ENCODE measurements at places on chromosomes 7 and 10.

DNA sequence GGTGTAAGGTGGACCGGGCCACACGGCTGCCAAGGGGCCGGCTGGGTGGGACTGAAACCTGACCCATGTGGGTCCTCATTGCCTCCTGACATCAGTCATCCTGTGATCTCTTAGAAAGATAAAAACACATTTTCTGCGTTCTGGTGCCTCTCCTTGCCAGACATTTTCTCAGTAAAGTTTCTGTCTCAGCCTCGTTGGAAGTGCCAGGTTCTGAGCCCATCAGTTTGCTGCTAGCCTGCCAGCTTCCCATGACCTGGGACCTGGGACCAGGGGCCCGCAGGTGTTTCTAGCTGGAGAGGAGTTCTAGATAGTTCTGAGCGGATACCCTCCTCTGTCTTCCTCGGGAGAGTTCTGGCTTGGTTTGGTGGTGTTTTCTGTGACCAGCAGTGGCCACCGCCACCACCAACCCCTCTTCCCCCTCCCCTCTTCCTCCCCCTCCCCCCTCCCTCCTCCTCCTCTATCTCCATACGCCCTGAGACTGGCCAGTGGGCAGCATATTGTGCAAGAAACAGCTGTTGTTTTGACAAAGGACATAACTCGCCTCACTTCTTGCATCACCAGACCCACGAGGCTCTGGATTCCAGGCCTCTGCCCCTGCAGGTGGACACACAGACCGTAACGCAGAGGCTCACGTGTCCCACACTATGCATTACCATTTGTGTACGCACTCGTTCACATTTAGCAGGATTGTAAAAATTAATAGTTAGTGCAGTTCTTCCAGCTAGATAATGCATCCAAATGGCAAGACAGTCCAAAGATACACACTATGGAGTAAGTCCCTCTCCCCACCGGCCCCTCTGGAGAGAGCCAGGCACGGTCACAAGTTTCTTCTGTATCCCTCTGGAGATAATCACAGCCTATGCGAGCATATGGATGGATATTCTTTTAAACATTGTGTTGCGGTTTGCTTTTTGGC is 94.6 kb downstream of the CUX1 start:
- peak; percentile 60 for DNase-seq

GRCh38 chr10:72174297-72174662 is 41.5 kb upstream of the ANAPC16 start:
- no peak for DNase-seq

DNA sequence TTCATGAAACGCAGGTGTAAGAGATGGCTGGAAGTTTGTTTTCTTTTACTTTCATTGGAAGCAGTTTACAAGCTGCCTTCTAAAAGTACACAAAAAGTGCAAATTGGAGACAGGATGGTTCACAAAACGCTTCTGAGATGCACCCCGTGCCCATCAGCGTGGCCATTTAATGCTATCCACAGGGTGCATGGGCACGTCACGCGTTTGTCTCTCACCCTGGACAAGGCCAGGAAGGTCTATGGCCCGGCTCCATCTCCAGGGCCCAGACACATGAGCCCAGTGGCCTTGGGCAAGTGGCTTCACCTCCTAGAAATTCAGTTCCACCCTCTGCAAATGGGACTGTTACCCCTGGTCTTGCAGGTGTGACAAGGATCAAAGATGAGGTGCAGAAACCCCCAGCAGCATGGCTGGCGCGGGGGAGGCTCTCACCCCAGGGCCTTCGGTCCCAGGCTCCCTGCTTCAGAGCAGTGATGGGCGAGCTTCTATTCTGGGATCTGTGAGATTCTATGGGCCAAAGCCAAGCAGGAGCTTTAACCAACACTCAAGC is 60.8 kb upstream of the EBF3 start:
- DNase-seq: no peak

DNA sequence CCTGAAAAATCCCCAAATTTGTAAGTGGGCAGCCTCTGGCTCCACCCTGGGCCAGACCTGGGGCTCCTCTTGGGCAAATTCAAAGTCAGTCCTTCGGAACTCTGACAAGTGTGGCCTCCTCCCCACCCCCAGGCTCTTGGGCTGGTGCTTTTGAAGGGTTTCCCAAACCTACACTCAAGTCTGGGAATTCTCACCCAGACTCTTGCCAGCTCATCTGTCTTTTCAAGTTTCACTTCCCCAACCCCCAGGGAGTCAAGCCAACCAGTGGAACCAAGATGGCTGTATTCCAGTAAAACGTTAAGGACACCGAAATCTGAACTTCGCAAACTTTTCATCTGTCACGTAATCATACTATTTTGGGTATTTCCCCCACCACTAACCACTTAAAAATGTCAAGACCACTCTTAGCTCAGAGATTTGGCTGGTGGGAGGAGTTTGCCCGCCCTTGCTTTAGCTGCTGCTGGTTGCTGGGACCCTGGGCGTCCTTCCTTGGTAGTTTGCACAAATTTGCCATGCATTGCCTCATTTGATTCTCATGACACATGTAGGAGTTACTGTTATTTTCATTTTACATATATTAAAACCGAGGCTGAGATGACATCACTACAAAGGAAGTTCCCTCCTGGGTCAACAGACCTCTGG is 1.7 kb upstream of the MYO1G start:
- DNase-seq: peak; percentile 99

- peak; percentile 79 for DNase-seq
Measured at GRCh38 chr7:131265227-131265626, 62.4 kb upstream of the MKLN1 start.

- DNase-seq: no peak
Measured at GRCh38 chr7:111174510-111174909, 83.6 kb downstream of the LRRN3 start.

- no peak for DNase-seq
Measured at GRCh38 chr7:40720416-40720815, 585.6 kb downstream of the SUGCT start.

DNA sequence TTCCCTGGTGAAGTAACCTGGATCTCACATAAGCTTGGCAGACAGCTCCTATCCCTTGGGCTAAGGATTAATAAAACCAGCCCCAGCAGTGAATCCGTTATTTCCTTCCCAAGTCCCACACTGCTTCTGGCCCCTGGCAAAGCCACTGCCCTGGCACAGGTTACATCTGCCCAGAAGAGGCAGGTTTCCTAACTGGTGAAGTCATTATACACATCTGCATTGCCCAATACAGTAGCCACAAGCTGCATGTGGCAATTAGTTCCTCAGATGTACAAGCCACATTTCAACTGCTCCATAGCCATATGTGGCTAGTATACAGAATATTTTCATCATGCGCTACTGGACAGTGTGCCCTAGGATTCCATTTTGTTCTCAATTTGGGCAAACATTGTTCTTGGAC is 273.0 kb downstream of the GRM8 start:
- DNase-seq: no peak

- DNase-seq: no peak
Measured at GRCh38 chr10:43234471-43235041, 32.3 kb downstream of the RASGEF1A start.

- DNase-seq: no peak
Measured at GRCh38 chr10:101216207-101217043, 12.8 kb downstream of the LBX1 start.

DNA sequence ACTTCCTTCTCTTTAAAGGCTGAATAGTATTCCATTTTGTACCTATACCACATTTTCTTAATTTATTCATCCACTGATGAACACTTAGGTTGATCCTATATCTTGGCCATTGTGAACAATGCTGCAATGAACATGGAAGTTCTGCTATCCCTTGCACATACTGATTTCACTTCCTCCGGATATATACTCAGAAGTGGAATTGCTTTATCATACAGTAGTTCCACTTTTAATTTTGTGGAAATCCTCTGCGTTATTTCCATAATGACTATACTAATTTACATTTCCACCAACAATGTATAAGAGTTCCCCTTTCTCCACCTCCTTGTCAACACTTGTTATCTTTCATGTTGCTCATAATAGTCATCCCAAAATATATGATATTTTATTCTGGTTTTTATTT is 312.6 kb downstream of the PLXDC2 start:
- peak; percentile 85 for DNase-seq

DNA sequence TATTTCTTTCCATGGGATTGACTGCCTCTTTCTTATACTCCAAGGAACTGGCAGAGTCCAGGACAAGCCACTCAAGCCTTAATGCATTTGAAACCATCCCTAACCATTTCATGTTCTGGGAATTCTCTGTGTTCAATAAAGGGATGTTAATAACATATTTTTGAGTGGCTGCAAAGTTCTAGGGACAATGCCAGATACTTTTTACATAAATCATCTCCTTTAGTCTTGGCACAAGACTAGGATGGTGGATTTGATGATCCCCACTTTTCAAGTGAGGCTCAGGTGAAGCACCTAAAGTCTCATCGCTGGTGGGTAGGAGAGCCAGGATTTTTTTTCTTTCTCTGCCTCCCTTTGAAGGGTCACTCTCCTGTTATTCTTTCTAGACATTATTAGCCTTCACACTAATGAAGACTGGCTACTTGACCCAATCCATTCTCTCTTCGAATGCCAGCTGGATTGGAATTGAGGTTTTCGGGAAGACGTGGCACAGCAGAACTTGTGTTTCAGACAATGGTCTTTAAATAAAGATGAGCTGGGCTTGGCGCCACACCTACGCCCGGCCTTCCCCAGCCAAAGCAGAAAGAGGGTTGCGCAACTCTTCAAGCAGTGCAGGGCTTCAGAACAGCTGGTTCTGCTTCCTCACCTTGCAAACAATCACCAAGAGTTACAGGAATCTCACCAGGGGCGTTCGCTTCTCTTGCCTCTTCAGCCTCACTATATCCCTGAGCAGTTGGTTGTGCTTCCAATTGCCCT is 73.8 kb upstream of the BMPER start:
- no peak for DNase-seq

GRCh38 chr10:78041170-78042057 is 7.8 kb downstream of the RPS24 start:
- DNase-seq: no peak

GRCh38 chr10:70462349-70462984 is 16.1 kb upstream of the PALD1 start:
- DNase-seq: no peak

GRCh38 chr10:119940487-119940886 is 48.0 kb downstream of the SEC23IP start:
- no peak for DNase-seq

- no peak for DNase-seq
Measured at GRCh38 chr10:34884272-34884952, 69.3 kb upstream of the PARD3 start.

DNA sequence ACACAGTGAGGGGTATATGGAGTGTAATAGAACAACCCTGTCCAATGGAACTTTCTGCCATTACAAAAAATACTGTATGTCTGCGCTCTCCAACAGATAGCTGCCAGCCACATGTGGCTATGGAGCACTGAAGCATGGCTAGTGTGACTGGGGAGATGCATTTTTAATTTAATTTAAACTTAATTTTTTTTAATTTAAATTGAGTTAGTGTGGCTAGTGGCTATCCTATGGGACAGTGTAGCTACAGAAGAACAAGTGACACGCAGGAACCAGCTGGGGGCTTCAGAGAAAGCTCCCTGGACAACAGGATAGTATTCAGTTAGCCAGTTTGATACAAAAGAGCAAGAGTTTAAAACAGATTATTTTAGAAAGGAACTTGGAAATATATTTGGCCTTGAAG is 408.0 kb downstream of the THSD7A start:
- no peak for DNase-seq

DNA sequence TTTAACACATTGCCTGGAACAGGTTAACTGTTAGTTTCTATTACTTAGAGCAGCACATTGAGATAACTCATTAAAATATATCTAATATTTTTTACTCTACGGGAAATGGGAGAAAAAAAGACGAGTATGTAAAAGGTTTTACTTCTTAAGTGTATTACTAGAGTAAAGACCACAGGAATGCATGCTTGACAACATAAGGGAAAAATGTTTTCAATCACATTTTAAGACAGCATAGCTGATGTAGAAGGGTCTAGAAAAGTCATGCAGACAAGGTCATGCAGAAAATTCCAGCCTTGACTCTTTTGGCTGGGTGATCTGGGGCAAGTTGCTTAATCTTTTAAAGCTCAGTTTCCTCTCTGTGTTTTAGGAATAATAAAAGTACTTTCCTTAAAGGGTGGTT is 806.2 kb downstream of the CNTNAP2 start:
- DNase-seq: no peak

DNA sequence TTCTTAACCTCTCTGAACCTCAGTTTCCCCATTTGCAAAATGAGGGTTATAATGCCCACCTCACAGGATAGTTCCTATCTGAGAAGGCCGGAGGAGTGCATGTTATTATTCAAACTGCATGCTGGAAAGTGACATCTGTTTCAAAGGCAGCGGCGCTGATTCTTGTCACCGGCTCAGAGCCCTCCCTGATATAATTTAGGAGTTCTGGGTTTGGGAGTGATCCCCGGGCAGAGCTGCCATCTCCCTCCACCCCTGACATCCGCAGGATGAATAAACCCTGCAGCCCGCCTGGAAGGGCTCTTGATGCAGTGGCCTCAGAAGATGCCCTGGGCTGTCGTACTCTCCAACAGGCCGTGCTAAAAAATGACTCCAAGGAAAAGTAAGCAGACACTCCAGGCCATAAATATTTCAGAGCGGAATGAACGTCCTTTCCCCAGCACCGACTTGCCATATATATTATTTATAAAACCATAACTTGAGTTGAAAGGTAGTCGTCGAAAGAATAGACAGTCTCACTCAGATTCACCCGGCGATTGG is 47.0 kb upstream of the MYL10 start:
- DNase-seq: no peak

DNA sequence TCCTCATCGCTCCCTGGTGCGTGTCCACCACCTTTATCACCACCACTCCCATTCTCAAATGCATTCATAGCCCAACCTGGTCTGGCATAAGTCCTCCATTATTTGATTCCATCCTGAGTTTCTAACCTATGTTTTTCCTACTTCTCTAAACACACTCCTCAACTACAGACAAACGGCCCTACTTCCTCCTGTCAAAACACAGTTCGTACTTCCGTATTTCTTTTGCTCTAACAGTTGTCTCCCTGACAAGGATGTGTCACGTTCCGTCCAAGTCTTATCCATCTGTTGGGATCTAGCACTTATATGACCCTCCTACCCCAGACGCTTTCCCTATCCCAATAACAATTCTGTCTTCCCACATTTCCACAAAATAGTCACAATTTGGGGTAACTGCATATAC is 46.8 kb downstream of the DOCK4 start:
- peak; percentile 73 for DNase-seq

DNA sequence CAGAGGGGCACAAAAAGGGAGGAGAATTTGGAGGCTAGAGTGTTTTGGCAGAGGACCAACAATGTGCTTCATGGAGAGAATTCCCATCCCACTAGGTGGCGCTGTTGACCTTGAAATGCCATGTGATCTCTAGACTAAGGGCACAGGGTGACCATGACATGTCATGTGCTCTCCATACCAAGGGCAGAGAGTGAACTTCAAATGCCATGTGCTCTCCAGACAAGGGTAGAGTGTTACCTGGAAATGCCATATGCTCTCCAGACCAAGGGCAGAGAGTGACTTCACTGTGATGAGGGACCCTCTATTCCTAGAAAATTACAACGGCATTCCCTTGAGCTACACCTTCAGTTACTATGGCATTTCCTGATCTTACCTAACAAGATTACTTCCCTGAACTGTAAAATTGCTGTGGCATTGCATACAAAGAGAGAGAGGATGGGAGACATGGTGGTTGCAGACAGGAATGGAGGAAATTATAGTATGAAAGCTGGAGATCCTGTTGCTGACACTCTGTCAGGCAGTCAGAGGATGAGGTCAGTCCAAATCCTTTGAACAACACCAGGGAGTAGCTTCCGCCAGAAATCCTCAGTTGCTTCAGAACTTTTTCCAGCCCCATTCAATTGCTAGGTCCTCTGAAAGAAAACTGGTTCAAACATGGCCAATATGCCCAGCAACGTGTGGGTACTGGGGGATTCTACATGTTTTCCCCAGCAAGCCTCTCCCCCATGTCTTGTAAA is 60.9 kb upstream of the ACSM6 start:
- DNase-seq: peak; percentile 86

GRCh38 chr7:75624134-75624832 is 114.5 kb downstream of the HIP1 start:
- DNase-seq: peak; percentile 94

Measured in suppressor macrophage treated with lipopolysaccharide for 4 hours (primary cell).